ENCODE measurements at places on chromosomes 2 and 18. TPM values are rescaled to one million over a fixed set of nuclear protein-coding genes. Genes with fewer than 3 reads are reported as not detected.

DNA sequence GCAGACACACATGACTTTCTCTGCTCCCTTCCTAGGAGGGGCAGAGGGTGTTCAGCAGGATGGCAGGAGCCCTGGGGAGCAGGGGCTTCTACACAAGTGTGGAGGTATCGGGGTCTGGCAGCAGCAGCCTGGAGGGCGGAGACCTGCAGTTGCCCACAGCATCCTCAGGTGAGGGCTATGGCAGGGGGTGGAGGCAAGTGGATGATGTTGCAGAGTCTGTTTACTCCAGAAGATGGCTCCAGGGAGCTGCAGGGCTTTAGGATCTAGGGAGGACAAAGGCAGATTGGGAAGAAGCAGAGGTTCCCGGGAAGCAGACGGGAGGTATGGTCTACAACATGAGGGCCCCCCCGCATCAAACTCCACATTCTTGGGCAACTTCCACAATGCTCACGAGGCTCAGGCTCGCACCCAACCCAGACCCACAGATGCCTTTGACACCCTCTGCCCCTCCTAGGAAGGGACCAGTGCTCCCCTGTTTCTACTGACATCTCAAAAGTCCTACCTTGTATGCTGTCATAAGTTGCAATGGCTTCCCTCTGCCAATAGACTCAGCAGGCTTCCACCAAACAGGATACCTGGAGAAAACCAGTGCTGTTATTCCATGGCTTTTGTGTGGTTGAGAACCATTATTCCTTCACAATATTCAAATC is 12.0 kb upstream of the ATP6V1C2 start:
- peak; percentile 72 for DNase-seq

GRCh38 chr2:227464361-227464760 is 7.6 kb upstream of the AGFG1 start:
- DNase-seq = no peak

DNA sequence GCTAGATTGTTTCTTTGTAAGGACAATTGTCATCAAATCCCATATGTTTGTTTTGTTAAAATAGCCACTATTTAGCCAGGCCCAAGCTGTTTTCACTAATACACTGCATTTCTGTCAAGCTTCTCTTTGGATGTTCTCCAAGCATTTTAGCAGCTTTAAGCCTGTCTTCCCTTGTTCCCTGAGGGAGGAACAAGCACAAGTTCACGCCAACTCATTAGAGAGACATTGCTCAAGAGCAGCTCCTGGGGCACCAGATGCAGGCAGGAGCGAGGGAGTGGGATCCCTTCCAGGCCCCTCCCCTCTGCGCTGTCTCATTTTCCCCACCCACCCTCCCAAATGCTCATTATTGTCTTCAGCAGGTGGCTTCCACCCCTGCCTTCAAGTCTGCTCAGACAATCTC is 32.6 kb upstream of the PPP3R1 start:
- no peak for DNase-seq

- no peak for DNase-seq
These were observed 111.2 kb downstream of the KLF7 start for GRCh38 chr2:207054521-207054920.

DNA sequence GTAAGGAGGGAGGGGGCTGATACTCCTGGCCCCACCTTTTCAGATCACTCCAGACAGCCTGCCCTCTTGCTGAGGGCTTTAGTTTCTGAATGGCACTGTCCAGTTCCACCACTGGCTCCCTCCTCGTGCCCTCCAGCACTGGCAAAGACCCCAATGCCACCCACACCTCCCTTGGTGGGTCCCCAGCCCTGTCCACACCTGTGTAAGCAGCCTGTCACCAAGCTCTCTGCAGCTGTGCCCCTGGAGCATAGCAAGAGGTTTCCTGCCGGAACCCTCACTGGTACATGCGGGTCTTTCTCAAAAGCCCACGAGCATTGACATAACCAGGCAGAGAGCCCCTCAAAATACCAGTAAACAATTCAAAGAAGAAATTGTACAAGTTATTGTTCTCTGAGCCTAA is 17.6 kb upstream of the KIF1A start:
- DNase-seq = no peak

DNA sequence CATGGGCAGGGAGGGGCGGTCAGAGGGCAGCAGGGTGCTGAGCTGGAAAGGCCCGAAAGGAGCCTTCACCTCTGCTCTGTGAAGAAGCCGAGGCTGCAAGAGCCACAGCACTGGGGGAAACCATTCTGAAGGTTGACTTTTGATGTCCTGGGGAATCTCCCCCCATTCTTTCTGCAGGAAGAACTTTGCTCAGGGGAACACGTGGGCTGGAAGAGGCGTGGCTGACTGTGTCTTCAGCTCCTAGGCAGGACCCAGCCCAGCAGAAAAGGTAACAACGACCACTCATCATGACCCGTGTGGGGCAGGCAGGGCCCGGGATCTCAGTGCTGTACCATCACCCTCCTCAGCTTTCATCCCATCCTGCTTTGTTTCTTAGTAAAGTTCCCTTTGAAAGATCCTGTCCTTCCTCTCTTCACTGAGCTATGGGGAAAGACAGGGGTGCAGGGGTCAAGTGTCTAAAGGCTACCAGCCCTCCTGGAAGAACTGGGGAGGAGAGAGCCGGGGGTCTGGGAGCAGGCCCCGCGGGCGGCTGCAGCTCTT is 312.7 kb downstream of the CELF4 start:
- DNase-seq = no peak

- no peak for DNase-seq
These were observed 401.0 kb upstream of the ZEB2 start for GRCh38 chr2:144920755-144921530.

DNA sequence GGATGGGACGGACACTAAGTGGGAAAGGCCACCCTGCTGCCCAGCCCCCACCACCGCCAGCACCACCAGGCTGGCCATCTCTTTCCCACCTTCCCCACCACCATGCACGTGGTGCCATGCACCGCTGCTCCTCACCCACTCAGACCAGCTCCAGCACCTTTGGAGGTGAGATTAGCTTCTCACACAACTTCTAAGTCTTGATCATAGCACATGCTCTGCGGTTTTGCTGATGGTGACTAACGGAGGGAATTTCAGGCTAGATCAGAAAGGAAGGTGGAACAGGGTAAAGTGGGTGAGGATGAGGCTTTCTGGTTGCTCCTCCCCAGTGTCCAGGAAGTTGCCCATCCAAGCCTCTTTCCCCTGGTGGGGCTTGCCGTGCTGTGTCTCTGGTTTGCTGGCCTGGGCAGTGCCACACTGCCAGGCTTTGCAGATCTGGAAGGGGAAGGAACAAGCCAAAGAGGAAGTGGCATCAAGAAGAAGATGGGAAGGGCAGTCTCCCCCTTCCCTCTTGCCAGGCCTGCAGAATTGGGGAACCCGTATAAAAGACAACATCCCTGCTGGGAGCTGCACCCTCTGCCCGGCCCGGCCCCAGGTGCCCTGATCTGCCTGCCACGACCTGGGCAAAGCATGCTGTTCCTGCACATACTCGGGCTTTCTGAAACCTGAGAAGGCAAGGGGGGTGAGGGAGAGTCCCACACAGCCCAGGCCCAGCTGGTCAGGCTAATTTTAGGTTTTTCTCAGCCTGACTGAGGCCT is 44.3 kb upstream of the CAB39 start:
- no peak for DNase-seq

DNA sequence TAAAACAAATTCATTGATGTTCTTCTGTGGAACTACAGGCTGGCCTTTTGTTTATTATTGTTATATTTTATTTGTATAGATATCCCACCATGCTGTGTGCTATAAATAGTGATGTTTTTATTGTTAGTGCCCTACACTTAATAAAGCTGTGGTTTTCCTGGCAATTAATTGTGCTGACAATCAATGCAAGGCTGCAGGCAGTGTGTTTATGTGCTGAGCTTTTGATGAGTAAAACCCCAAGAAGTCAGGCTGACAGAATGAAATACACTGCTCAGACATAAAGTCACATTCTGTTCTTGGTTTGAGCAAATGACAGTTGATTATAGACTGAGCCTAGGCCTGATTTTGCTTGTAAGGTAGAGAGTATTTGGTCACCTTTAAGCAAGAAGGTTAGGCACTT is 362.7 kb downstream of the CPS1 start:
- no peak for DNase-seq

- no peak for DNase-seq
These were observed 218.7 kb downstream of the ARHGAP15 start for GRCh38 chr2:143347901-143348414.

DNA sequence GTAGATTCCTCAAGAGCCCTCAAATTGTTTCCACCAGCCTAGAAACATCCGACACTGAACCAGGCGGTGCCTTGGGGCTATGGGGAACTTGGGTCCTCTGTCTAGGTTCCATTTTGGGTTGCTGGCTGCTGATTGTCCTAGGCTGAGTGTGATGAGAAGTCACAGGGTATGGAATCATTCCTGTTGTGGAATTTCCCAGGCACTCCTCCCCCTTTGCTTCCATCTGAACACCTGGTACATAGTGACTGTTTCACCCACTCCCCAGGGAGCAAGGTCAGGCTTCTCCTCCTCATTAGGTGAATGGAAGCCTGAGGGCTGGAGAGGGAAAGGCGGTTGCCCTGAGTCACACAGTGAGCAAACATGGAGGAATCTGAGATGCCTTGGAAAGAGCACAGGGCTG is 4.5 kb downstream of the KIF3C start:
- DNase-seq = no peak

DNA sequence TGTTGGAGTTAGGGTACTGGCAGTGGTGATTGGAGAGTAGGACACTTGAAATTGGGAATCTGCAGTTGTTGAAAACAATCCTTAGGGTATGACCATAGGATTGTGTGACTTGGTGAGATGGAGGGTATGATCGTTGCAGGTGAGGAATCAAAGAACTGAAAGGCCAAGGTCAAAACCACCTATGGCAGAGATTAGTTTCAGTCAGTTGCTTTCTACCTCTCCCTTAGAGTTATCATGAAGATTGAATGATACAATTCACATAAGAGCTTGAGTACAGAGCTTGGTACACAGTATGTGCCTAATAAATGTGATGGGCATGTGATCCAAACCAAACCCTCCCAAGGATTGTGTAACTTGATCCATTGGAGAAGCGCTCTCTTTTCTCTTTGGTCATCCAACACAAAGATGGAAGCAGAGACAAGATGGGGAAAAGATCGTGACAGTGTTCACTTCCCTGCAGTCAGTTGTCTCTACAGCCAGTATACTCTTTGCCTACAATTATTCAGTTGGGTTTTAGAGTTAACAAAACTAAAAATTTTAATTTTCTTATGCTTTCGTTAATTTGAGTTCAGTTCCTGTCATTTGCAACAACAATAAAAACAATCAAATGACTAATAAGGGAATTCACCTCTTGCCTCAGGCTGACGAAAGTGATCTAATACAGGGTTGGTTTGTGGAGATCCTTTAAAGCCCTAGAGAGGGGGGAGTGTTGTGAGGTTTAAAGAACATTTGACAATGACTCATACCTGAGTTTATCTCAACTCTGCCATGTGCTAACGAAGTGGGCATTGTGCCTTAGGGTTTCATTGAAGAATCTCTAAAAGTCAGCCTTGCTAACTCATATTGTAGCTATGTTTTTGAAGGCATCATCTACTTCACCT is 14.8 kb upstream of the SMAD2 start:
- no peak for DNase-seq

DNA sequence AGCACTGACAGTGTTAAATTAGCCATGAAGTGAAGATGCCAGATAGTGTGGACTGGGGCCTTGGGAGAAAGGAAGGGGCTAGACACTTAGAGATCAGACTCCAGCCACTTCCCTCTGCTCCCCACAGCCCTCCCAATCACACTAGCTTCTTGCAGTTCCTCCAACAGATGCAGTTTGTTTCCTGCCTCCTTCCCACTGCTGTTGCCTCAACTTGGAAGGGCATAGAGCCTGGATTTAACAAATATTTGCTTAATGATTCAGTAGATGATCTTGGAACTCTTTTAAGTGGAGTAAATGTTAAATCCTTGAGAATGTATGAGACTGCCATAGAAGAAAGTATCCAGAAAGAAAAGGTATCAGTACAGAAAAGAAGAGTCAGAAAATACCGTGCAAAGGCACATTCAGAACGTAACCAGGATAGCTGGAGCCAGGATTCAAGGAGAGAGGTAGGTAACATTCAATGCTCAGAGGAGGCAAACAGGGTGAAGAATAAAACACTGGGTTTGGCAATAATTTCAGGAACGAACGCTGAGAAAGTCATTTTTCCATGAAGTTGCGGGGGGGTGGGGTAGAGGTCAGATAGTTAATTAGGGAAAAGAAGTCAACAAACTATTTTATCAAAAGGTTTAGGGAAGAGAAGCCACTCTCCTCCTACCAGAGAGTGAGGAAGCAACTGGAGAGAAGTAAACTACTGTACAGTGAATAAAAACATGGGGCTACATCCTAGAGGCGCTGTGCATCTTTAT is 1.3 kb upstream of the BZW1 start:
- DNase-seq = no peak

DNA sequence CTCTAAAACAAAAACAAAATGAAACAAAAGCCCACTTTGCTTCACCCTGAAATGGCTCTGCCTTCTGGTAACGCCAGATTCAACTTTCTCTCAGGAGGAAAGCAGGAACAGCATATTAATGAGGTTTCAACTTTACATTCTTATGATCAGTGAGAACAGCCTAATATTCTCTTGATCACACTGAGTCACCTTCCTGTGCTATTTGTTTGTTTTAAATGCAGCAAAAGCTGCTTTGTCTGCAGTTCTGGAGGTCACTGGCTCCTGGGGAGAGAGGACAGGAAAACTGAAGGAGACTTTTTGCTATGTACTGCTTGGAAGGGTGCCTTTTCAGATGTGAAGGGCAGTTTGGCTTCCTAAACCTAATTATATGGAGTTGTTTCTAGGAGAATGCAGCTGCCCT is 48.1 kb downstream of the MAIP1 start:
- DNase-seq = no peak

DNA sequence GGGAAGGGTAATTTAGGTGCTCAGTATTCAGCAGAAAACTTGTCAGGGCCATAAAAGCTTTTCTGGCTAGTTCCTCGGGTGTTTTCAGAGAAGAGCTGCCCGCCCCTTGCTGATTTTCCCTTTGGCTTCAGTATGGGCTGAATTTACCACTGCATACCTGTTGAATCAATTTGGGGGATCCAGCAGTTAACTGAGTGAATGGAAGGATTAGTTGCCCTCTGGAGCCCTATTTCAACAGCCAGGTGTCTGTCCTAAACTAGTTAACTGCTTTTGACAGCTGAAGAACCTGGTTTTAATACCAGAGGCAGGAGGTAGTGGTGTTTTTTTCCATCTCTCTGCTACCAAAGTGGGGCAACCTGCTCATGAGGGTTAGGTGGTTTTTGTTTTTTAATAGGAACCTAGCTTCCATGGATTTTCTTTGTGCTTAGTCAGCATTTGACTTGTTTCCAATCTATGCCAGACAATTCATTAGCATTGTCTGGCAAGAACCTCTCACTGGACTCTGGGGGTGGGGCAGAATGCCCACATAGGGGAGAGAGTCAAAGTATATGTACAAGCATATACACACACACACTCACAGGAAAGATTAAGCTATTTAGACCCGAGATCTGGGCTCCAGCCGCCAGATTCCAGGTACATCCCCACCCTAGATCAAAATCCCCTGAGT is 166.5 kb upstream of the SIX3 start:
- DNase-seq = no peak

HRH4 gene
- not detected for total RNA-seq

LIMS1 gene
- 39.0 TPM for total RNA-seq

NEUROD1 gene
- total RNA-seq = not detected

CCL20 gene
- not detected for total RNA-seq

SPHKAP gene
- not detected for total RNA-seq

GALNT13 gene
- 9.6 TPM for total RNA-seq

APLF gene
- total RNA-seq = 4.9 TPM

HNRNPLL gene
- total RNA-seq = 69.3 TPM

CCBE1 gene
- 4.4 TPM for total RNA-seq

HAAO gene
- total RNA-seq = 2.5 TPM

BIRC6 gene
- 69.5 TPM for total RNA-seq

DSG4 gene
- not detected for total RNA-seq

GLI2 gene
- total RNA-seq = 46.9 TPM

DHRS9 gene
- total RNA-seq = not detected

KHK gene
- 20.5 TPM for total RNA-seq
